ENCODE measurements at places on chromosomes 5 and 9.

- DNase-seq: no peak
Observed at GRCh38 chr9:112839331-112839730, 51.3 kb downstream of the SLC46A2 start.

GRCh38 chr9:19154135-19154612 lies 26.9 kb upstream of the PLIN2 start:
- no peak for DNase-seq

GRCh38 chr5:92662741-92663140 lies 918.3 kb downstream of the NR2F1-AS1 start:
- DNase-seq: no peak

DNA sequence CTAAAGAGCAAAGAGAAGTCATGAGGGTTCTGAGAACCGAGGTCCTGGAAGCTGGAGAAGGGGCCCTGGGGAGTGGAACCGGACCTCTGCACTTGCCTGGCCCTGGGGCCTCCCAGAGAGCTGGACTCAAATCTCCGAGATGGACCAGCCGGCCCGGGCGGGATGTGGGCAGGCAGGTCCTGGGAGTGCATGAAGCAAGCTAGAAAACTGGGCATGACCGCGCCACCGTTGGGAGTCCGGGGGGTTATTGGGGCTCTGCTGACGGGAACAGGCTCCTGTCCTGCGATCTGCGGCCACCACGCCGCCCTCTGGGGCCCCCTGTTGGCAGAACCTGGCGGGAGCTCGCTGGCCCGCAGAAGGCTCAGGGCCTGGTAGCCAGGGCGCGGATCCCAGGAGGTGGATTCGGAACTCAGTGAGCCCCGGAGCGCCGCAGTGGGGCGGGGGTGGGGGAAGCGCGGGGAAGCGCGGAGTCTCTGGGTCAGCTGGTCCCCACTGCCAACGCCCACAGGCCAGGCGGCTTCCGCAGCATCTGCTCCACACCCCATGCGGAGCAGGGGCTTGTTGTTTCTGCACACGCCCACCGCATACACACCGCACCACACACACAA lies 150.6 kb downstream of the ERCC6L2 start:
- no peak for DNase-seq

- DNase-seq: no peak
Observed at GRCh38 chr9:135848341-135849047, 58.9 kb downstream of the CAMSAP1 start.

DNA sequence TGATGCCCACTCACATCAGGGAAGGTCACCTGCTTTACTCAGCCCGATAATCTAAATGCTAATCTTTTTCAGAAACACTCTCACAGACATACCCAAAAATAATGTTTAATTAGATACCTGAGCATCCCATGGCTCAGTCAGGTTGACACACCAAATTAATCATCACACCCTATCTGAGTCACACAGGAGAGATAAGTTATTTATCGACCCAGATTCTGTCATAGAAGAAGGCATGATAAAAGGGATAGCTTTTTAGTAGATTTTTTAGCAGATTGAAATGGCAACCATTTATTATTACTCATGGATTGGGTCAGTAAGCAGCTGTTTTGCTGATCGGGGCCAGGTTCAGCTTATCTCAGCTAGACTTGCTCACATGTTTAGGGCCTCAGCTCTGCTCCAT lies 97.8 kb upstream of the TYRP1 start:
- DNase-seq: no peak

DNA sequence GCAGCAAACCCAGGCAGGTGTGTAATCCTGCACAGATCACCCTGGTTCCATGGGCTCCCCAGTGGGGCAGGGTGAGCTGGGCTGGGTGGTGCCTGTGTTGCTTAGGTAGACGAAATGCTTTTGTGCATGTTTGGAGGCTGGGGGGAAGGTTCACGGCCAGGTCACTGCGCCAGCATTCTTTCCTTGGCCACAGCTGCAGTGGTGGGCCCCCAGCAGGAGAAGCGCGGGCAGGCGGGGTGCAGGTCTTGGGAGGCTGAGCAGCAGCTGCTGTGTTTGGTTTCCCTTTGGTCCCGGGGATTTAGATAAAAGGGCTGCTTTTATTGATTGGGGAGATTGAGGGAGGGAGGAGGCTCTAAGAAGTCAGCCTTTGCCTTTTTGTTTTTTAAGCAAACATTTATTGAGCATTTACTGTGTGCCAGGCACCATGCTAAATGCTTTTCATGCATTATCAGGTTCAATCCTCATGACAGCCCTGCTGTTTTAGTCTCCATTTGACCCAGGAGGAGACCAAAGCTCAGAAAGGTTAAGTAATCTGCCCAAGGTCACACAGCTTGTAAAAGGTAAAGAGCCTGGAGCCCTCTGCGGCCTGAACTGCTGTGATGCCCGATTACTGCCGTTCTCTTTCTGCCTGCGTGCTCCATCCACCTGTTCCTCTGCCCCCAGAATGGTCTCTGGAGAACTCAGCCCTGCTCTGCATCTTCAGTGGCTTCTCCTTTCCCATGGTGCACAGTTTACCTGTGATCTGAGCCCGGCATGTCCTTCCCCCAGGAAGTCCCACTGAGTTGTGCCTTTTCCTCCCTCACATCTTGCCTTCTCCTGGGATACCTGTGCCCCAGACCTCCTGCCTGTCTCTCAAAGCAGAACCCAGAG lies 94.4 kb downstream of the MACROH2A1 start:
- DNase-seq: no peak

Data from renal cortex interstitium (tissue), 15 donors.